Activated CD4-positive, alpha-beta memory T cell treated with anti-CD3 and anti-CD28 coated beads for 36 hours (primary cell): ENCODE measurements at places on chromosomes 7 and 10. TPM values are rescaled to one million over a fixed set of nuclear protein-coding genes. Genes with fewer than 3 reads are reported as not detected.

GRCh38 chr10:8054244-8054493 lies 319 bp upstream of the GATA3 start:
- peak overlapping the region; percentile 99 for H3K27ac ChIP-seq
- peaks cover 47% of the 10 kb centered on the region for H3K36me3 ChIP-seq
- no peak for DNase-seq
- H3K4me1 ChIP-seq, result peaks cover 31% of the 10 kb centered on the region

GRCh38 chr7:27300421-27300820 lies 57.8 kb downstream of the EVX1 start:
- no peak overlapping the region for H3K27ac ChIP-seq
- DNase-seq, result no peak
- no peaks in the 10 kb centered on the region for H3K36me3 ChIP-seq
- peaks cover 7% of the 10 kb centered on the region for H3K27me3 ChIP-seq
- H3K4me1 ChIP-seq, result no peaks in the 10 kb centered on the region
- no peak overlapping the region for H3K4me3 ChIP-seq

PDK4 gene
- not detected for total RNA-seq

- peak; percentile 69 for DNase-seq
- peaks cover 46% of the 10 kb centered on the region for H3K36me3 ChIP-seq
- H3K4me1 ChIP-seq, result peaks cover 34% of the 10 kb centered on the region
- H3K4me3 ChIP-seq, result peak overlapping the region; percentile 46
Measured at GRCh38 chr7:140358412-140359051, 39.8 kb downstream of the SLC37A3 start.

C10orf105 gene
- 0.63 TPM for total RNA-seq

DNA sequence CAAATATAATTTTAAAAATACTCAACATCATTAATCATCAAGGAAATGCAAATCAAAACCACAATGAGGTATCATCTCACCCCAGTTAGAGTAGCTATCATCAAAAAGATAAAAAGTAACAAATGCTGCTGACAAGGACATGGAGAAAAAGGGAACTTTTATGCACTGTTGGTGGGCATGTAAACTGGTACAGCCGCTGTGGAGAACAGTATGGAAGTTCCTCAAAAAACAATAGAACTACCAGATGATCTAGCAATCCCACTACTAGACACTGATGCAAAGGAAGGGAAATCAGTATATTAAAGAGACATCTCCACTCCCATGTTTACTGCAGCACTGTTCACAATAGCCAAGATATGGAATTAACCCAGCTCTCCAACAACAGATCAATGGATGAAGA lies 384.5 kb downstream of the PLXDC2 start:
- no peaks in the 10 kb centered on the region for H3K27me3 ChIP-seq
- no peak overlapping the region for H3K27ac ChIP-seq
- DNase-seq, result no peak
- H3K36me3 ChIP-seq, result no peaks in the 10 kb centered on the region
- no peaks in the 10 kb centered on the region for H3K4me1 ChIP-seq

- H3K27ac ChIP-seq, result no peak overlapping the region
- H3K4me3 ChIP-seq, result no peak overlapping the region
- H3K36me3 ChIP-seq, result no peaks in the 10 kb centered on the region
- H3K4me1 ChIP-seq, result peaks cover 9% of the 10 kb centered on the region
Measured at GRCh38 chr10:7662522-7662921, 4.2 kb downstream of the ITIH5 start.

OR2A5 gene
- not detected for total RNA-seq

DNA sequence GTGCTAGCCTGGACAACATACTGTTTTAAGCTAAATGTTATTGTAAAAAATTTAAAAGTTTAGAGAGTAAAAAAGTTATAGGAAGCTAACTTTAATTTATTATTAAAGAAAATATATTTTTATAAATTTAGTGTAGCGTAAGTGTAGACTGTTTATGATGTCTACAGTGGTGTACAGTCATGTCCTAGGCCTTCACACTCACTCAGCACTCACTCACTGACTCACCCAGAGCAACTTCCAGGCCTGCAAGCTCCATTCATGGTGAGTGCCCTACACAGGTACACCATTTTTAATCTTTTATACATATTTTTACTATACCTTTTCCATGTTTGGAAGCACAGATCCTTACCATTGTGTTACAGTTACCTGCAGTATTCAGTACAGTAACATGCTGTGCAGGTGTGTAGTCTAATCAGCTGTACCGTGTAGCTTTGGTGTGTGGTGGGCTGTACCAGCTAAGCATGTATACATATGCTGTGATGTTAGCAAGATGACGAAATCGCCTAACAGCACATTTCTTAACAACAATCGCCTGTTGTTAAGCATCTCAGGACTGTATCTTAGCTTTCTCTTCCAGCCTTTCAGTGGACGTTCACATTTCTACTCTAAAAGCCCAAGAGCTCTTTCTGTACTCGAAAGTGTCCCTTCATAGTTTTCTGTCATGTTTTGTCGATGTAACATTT lies 12.5 kb downstream of the RNF32 start:
- H3K27ac ChIP-seq, result no peak overlapping the region
- H3K4me1 ChIP-seq, result no peaks in the 10 kb centered on the region
- H3K36me3 ChIP-seq, result no peaks in the 10 kb centered on the region
- no peak for DNase-seq
- H3K27me3 ChIP-seq, result peaks cover 42% of the 10 kb centered on the region

DNA sequence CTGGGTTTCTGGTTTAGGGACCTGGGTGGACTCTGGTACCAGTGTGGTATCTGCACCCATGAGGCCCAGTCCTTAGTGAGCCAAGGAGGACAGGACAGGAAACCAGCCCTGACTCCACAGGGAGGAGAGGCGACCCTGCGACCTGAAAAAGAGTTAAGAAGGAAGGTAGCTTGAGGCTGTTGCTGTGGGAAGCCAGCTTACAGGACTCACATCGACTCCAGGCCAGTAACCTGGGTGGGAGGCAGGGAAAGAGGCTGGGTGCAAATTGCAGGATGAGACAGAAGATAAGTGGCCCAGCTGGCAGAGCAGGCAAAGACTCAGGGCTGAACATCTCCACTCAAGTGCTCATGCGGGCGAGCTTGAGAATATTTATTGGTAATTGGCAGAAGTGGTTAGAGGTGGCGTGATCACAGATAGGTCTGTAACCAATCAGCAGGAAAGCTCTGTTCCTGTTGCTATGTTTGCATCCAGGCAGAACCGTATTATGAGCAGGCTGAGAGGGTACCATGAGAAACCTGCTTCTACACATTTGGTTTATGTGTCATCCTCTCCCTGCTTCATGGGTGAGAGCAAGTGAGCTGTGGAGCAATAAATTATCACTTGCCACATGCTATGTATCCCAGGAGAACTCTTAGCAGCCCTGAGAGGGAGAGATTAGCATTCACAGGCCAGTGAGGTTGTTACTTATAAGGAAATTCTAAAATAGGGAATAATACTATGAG lies 11.0 kb downstream of the TLL2 start:
- DNase-seq, result no peak
- no peaks in the 10 kb centered on the region for H3K36me3 ChIP-seq
- peaks cover 8% of the 10 kb centered on the region for H3K27me3 ChIP-seq
- no peaks in the 10 kb centered on the region for H3K4me1 ChIP-seq
- H3K4me3 ChIP-seq, result no peak overlapping the region
- no peak overlapping the region for H3K27ac ChIP-seq

DNA sequence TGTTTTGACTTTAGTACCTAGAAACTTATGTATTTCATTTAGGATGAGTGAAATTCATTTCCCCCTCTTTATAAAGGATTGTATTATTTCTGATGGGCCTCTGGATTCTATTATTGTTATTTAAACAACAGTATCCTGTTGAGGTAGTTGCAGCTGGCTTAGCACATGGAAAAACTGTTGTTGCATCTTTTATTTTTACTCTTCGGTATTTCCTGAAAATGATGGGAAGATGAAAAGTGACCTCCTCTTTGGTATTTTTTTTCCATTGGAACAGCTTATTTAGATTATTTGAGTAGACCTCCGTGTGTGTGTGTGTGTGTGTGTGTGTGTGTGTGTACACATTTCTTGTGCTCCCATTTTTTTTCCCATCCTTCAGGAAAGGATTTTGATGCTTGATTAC lies 129.8 kb downstream of the PRKG1 start:
- H3K36me3 ChIP-seq, result no peaks in the 10 kb centered on the region
- no peak overlapping the region for H3K27ac ChIP-seq
- H3K27me3 ChIP-seq, result no peaks in the 10 kb centered on the region
- no peak overlapping the region for H3K4me3 ChIP-seq
- H3K4me1 ChIP-seq, result no peaks in the 10 kb centered on the region

DNA sequence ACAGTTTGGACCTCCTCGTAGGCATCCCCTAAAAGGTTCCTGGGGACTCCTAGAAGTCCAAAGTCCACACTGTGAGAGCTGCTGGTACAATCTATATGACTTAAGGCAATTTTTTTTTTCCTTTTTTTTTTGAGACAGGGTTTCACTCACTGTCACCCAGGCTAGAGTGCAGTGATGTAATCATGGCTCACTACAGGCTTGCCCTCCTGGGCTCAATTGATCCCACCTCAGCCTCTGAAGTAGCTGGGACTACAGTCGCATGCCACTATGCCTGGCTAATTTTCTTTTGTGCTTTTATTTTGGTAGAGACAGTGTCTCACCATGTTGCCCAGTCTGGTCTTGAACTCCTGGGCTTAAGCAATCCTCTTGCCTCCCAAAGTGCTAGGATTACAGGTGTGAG lies 4.6 kb upstream of the SPOCK2 start:
- peaks cover 58% of the 10 kb centered on the region for H3K4me1 ChIP-seq
- no peak for DNase-seq
- H3K27ac ChIP-seq, result no peak overlapping the region
- H3K4me3 ChIP-seq, result no peak overlapping the region
- H3K27me3 ChIP-seq, result no peaks in the 10 kb centered on the region

GALNT17 gene
- not detected for total RNA-seq

DNA sequence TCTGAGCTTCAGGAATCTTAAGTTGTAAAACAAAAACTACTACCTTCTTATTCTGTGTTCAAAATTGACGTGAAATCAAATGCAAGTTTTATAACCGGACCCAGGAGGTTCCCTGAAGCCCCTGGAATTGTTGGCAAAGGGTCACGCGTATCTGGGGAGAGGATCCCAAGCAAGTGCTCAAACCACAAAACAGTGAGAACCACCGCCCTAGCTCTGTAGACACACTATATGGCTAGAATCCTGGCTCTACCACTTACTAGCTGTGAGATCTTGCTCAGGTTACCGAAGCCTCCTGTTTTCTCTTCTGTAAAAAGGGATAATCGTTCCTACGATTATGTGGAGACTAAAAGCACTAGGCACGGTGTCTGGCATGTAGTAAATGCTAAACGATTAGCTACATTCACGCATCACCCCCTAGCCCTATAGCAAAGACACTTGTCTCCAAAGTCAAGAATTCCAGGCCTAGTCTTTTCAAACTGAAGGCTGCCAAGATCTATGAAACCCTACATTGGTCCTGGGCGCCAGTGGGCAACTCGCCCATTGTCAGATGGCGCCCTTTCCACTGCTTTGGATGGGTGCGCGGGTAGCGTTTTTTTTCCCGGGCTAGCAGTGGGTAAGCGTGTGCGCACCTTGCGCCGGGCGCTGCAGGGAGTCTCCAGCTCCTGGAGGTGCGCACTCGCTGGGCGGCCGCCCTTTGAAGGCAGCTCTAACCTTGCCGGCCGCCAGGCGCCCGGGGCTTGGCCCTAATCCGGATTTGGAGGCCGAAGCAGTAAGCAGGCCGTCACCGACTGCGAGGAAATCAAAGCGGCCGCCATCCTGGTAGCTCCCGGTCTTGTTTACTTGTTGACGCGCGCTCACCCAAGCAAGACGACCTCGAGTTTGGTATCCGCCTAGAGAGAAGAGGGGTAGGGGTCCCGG lies 11.6 kb upstream of the NKX2-3 start:
- DNase-seq, result no peak
- H3K4me3 ChIP-seq, result no peak overlapping the region
- no peaks in the 10 kb centered on the region for H3K36me3 ChIP-seq
- H3K27me3 ChIP-seq, result peaks cover 66% of the 10 kb centered on the region

DNA sequence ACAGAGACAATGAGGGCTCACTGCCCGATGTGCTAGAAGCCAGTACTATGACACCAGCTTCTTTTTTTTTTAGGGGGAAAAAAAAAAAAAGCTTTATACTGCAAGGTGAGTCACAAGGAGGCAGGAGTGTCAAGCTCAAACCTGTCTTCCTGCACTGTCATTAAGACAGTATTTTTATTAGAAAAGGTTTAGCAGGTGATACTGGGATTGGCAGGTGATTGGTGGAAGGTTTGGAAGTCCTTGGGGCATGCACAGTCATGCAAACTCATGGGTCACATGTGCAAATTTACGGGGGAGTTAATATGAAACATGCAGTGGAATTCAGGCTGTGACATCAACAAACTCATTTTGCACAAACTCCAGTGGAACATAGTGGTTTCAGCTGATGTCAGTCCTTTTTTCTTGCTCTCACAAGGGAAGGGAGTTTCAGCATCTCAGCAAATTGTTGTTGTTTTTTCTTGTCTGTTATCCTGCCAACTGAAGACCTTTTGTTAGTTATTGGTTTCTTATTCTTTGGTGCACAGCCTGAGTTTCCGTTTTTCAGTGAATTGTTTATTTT lies 530.6 kb downstream of the ANKRD7 start:
- H3K4me3 ChIP-seq, result no peak overlapping the region
- H3K36me3 ChIP-seq, result no peaks in the 10 kb centered on the region
- no peak for DNase-seq
- H3K27me3 ChIP-seq, result no peaks in the 10 kb centered on the region
- H3K4me1 ChIP-seq, result no peaks in the 10 kb centered on the region
- no peak overlapping the region for H3K27ac ChIP-seq

PRSS58 gene
- not detected for total RNA-seq

DNA sequence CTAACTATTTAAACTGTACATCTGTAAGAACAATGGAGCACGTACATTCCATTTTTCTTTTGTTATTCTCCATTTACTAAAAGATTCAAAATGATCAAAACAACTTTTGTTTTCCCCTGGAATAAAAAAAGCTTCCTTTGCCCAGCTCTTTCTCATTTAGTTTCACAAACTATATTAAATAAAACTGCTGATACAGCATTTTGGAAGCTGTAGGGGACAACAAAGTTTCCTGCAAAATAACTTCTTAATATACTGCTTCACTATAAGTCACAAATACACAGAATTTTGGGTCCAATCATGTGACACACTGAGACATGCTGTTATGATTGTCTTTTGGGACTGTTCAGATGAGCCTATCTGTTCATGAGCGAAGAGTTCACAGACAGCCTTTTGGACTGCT lies 222.4 kb downstream of the ADAM12 start:
- no peak overlapping the region for H3K4me3 ChIP-seq
- no peak overlapping the region for H3K27ac ChIP-seq
- H3K27me3 ChIP-seq, result no peaks in the 10 kb centered on the region
- DNase-seq, result no peak
- H3K4me1 ChIP-seq, result no peaks in the 10 kb centered on the region
- no peaks in the 10 kb centered on the region for H3K36me3 ChIP-seq

GRCh38 chr7:94697035-94697974 lies 41.4 kb upstream of the SGCE start:
- no peak overlapping the region for H3K4me3 ChIP-seq
- no peaks in the 10 kb centered on the region for H3K4me1 ChIP-seq
- H3K36me3 ChIP-seq, result no peaks in the 10 kb centered on the region
- H3K27ac ChIP-seq, result no peak overlapping the region
- no peak for DNase-seq

- no peak overlapping the region for H3K4me3 ChIP-seq
- no peak for DNase-seq
- peaks cover 14% of the 10 kb centered on the region for H3K4me1 ChIP-seq
Measured at GRCh38 chr10:79440281-79440680, 5.1 kb downstream of the ZCCHC24 start.

GRCh38 chr10:75540357-75540966 lies 109.0 kb downstream of the LRMDA start:
- no peak overlapping the region for H3K27ac ChIP-seq
- no peaks in the 10 kb centered on the region for H3K36me3 ChIP-seq
- no peak for DNase-seq
